Nucleus accumbens (tissue), 56 donors: ENCODE measurements at places on chromosomes 13 and 19.

DNA sequence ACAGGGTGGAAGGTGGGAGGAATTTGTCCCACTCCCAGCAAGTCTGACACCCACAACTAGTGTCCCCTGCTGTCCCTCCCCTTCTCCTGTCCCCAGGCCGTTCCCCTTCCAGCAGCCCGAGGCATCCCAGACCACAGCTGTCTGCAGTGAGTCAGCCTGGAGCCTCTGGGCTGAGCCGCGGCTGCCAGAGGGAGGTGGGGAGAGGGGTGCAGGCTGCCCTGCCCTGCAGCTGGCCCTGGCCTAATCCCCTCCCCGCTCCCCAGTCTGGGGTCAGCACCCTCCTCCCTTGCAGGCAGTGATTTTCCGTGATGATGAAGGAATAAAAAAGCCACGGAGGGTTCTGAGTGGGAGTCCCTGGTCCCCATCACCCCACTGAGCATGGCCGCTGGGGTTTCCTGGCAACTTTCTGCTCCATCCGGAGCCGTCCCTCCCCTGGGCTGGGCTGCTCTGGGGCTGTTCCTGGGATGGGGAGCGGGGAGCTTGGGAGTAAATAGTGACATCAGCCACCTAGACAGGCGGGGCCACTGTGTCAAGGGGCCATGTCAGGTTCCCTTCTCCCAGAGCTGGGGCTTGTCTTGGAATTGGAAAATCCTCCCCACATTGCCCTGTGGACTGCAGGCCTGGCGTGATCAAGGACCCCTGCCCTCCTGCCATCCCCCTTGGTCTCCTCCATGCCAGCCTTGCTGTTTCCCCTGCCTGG is 16.8 kb downstream of the SPC24 start:
- DNase-seq, result no peak

DNA sequence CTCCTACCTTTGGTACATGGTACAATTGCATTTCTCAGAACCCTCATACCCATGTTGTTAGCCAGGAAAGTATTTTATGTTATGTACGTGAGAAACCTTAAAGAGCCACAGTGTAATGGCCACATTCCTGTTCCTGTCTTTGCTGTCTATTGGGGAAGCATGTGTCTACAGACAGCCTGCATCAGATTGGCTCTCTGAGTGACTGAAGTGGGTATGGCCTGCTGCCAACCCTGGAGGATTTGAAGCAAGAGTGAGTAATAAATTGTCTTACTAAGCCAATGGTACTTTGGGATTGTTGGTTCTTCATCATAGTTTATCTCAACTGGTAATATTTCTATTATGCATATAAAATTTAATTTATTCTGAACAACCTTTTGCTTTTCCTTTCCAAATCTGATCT is 574.1 kb downstream of the LMO7 start:
- no peak for DNase-seq

DNA sequence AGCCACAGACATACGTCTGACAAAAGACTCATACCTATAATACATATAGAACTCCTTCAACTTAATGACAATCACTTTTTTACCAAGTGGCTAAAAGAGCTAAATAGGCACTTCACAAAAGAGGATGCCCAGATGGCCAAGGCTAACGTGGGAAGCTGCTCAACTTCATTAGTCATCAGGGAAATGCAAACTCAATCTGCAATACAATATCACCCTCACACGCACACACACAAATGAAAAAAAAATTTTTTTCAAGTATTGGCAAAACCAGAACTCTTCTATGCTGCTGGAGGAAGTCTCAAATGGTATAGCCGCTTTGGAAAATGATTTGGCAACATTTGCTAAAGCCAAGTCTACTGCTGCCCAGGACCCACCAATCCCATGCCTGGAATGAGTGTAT is 14.6 kb upstream of the DNMT1 start:
- DNase-seq, result no peak

DNA sequence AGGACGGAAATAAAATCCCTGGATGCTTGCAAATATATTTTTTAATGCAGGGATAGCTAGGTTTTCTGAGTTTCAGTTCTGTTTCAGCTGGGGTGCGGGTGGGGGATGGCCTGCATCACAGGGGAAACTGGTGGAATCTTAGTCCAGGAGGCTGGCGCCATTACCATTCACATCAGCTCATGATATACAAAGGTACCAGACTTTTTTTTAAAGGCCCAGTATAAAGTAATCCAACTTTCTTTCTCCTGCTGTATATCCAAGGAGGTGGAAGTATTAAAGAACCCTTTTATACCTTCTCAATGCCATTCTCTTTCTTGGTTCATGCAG is 343.8 kb downstream of the KCNRG start:
- DNase-seq, result no peak

DNA sequence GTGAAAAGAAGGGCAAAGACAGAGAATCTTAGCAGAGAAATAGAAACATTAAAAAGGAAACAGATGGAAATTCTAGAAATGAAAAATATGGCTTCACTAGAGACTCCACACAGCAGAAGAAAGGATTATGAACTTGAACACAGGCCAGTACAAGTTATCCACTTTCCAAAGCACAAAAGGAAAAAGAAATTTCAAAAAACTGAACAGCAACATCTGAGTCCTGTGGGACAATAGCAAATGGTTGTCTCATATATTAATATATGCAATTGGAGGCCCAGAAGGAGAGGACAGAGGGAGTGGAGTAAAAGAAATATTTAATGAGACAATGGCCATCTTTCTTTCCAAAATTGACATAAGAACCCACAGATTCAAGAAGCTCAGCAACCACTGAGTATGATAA is 141.7 kb upstream of the GJB6 start:
- DNase-seq, result no peak

DNA sequence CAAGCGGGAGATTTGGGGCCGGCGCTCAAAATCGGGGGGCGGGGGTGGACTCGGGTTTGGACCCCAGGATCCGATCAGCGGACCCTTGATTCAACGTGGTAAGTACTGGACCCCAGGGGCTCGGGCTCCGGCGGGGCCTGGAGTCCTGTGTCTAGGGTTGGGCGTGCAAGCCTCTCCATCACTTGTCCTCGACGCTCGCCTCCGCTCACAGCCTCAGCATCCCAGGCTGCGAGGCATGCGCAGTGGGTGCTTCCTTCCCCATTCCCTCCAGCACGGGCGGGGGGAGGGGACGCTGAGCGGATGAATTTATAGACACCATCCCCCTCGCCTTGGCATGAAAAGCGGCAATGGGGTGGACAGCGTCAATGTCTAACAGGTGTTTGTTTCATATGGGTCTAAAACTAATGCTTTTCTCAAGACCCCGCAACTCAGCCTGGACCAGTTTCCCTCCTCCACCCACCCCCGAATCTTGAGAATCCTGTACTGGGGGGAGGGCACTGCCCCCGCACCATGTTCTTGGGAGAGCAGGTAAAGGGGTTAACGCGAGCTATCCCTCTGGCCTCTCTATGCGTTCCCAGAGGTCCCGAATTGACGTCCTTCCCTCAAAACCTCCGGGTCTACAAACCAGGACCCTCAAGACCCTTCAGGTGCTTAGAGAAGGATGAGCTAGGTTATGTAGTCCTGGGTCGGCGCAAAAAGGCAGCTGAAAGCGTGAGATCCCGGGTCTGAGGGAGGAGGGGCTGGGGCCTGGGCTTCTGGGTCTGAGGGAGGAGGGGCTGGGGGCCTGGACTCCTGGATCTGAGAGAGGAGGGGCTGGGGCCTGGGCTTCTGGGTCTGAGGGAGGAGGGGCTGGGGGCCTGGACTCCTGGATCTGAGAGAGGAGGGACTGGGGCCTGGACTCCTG is 579 bp downstream of the CPT1C start:
- peak; percentile 75 for DNase-seq

DNA sequence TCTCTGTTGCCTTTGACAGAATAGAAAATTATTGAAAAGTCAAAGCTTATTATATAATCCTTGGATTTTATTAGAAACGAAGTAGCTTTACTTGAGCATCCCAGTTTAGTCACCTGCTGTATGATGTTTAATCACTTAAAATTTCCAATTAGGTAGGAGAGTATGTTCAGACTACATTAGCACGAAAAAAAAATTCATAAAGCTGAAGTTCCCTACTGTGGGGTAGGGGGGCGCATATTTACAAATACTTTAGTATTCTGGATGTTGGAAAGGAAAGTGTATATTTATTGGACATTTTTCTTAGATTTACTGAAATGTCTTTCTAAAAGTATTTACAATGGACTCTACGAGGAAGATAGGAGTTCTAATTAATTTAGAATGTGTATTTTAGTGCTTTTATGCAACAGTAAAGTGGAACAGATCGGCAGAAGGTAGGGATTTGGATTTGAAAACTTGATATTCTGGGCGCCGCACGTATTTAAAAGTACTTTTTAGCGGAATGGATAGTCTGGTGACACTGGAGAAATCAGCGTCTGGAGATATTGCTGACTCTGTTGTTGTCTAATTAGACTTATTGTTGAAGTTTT is 1.9 kb downstream of the CDK8 start:
- no peak for DNase-seq
